ENCODE measurements at places on chromosomes 16 and 17.

DNA sequence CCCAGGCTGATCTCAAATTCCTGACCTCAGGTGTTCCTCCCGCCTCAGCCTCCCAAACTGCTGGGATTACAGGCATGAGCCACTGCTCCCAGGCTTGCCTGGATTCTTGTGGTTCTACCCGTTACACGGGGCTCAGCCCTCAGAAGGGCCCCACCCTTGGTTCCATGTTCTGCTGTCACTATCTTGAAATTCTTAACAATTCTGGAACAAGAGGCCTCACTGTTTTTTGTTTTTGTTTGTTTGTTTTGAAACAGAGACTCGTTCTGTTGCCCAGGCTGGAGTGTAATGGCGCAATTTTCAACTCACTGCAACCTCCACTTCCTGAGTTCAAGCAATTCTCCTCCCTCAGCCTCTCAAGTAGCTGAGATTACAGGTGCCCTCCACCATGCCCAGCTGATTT, 96.6 kb downstream of the CACNG3 start:
- DNase-seq = no peak

GRCh38 chr17:36684134-36684533, 82.8 kb downstream of the MRM1 start:
- DNase-seq = no peak

GRCh38 chr17:2191785-2192184, 111.8 kb downstream of the SMG6 start:
- DNase-seq = no peak

GRCh38 chr17:78272181-78272913, 40.9 kb downstream of the TMEM235 start:
- DNase-seq = no peak

GRCh38 chr16:27432558-27432957, 30.6 kb downstream of the IL21R start:
- no peak for DNase-seq

- DNase-seq = no peak
These were observed 55.8 kb downstream of the MYH10 start for GRCh38 chr17:8574687-8575086.

GRCh38 chr16:81560979-81561657, 116.5 kb downstream of the CMIP start:
- DNase-seq = no peak

DNA sequence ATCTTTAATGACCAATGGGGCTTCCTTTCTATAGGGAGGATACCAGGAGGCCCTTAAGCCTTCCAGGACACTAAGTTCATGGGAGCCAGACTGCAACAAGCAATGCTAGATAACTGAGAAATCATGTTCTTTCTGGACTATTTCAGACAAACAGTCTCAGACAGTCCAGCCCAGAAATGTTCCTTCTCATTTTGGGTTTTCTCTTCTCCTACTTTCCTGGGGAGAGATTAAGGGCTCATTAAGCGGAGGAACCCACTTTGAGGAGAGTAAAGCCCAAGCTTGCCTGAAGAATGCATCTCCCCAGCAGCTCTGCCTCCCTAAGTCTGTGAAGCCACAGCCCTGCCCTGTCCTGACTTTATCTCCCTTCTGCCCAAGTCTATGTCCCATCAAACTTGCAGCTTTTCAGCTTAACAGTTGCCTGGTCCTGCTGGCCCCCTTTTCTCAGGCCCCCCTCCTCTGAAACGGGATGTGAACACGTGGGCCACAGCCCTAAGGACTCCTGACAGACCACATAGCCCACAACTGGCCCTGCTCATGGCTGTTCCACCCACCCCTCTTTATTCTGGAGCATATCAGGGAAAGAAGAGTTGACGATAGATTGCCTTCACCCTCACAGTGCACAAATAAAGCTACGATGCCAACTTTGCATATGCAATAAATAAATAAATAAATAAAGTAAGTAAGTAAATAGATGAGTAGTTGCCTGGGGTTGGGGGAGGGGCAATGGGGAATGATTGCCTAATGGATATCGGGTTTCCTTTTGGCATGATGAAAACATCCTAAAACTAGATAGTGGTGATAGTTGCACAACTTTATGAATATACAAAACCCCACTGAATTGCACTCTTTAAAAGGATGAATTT, 111.0 kb downstream of the N4BP1 start:
- DNase-seq = no peak

- DNase-seq = no peak
These were observed 131.4 kb upstream of the GSE1 start for GRCh38 chr16:85481738-85482137.

- no peak for DNase-seq
These were observed 192.8 kb upstream of the CDH11 start for GRCh38 chr16:65314627-65315008.

DNA sequence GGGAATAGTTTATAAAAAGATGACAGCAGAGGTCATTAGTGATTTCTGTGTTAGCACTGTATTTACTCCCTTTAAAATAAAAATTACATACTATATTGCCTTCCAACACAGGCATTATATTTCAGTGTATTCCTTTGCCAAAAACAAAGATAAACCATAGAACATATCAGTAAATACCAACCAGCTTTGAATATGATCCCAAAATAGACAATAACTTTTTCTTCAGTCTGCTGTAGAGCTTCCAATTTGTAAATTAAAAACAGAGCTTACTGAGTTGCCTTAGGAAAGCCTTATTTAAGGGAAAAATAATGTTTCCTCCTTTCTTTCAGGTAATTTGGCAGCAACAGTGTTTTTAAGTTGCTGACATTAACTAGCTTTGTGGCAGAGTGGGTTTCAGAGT, 352.1 kb upstream of the TBX2 start:
- DNase-seq = no peak
